ENCODE measurements at places on chromosomes 13 and 19.
A peak's percentile ranks its signal among the peaks of the same experiment; 100 is the strongest.

DNA sequence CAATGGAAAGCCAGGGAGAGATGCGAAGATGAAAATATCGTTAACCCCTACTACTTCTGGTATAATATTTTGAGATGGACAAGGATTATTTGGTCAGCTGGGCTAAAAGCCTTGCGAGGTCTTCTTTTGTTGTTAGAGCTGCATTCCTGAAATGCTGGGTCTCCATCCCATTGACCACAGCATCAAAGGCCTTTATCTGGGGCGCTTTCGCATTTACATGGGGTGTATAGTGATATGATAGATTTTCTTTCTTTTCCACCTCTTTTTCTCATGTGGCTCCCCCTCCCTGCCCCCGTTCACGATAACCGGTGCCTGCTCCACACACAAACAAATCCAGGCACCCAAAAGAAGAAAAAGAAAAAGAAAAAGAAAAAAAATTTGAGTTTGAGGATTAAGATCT is 77.5 kb downstream of the ZNF536 start:
- no peak for ATAC-seq

- peak; percentile 95 for ATAC-seq
Observed at GRCh38 chr19:13920940-13921747, 15.1 kb downstream of the CC2D1A start.

- ATAC-seq = no peak
Observed at GRCh38 chr13:100178309-100178708, 89.4 kb downstream of the PCCA start.

DNA sequence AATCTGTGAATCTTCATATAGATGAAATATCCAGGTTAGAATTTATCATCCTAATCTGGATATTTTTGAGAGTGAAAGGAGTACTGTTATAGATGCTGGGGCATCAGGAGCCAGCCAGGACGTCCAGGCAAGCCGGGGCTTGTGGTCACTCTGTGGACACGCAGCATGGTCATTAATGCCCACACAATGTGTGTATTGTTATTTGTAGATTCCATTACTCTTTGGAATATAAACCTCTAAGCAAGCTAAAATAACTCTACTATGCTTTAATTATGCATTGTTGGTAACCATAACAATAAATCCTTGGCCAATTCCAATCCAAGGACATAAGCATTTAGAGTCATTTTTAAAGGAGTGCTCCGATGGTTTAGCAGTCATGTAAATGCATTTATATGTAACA is 137.9 kb downstream of the TM9SF2 start:
- ATAC-seq = no peak

- ATAC-seq = no peak
Observed at GRCh38 chr19:5312058-5312457, 28.6 kb downstream of the PTPRS start.
